ENCODE measurements at places on chromosomes 11 and 22.

- no peak for DNase-seq
Observed at GRCh38 chr11:69287968-69288882, 5.7 kb upstream of the MYEOV start.

GRCh38 chr22:49052560-49052959 is 775.1 kb downstream of the BRD1 start:
- no peak for DNase-seq

GRCh38 chr11:121309688-121310087 is 17.1 kb downstream of the SC5D start:
- DNase-seq, result no peak

DNA sequence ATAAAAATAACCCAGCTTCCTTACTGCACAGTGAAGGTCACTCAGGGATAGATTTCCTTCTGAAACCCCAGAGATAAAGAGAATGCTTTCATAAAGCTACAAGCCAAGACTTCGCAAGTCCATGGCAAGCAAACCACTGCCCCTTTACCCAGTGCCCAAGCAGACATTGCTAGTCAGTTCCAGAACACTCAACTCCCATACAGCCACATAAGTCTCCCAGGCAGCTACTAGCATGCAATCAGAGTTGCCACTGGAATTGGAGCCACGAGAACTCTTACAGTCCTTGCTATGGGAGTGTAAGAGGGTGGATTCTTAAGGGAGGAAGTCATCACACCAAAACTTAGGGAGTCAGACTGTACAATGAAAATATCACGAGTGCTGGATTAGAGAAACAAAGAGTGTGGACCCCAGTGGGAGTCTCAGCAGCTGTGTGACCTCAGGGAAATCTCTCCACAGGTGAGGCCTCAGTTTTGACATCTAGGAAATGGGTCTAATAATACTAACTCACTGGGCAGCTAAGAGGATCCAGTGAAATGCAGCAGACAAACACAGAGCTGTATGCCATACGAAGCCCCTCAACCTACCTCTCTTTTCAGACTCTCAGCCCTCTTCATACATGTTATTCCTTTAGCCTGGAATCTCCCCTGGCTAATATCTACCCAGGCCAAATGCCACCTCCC is 526.6 kb downstream of the MN1 start:
- no peak for DNase-seq

DNA sequence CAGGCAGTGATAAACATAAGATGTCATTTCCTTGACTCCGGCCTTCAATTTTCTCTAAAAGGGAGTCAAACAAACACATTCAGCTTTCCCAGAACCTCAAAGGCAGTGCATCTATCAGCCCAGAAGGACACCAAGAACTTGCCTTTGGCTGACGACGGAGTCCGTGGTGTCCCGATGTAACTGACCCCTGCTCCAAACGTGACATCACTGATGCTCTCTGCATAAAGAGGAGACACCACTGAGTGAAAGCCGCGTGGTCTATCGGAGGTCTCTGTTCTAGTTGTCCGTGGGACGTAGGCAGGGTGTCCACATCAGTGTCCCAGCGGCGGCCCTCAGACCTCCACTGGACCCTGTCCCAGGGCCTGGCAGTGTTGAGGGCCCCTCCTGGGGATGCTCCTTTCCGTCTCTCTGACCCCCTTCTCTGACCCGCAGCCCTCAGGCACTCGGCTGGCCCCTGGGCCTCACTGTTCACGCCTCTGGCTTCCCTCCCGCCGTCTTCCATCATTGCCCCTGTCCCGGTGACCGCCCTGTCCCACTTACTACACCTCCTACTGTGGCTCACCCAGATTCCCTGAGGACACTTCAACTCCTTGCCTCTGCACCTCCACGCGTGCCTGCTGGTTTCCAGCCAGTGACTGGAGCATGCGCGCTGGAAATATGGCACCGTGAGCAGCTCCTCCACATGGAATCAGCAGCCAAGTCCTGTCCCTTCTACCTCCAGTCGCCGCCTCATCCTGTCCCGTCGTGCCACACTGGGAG is 70.4 kb downstream of the NCAPD3 start:
- DNase-seq, result no peak
